Cortex of kidney (tissue), 1 donor: ENCODE measurements at places on chromosomes 16 and 17.

- no peak for DNase-seq
Measured at GRCh38 chr17:42675965-42676423, 800 bp downstream of the PLEKHH3 start.

GRCh38 chr17:8051831-8052230 is 13.0 kb downstream of the ALOX15B start:
- DNase-seq, result no peak

- no peak for DNase-seq
Measured at GRCh38 chr16:77553130-77553529, 118.3 kb upstream of the ADAMTS18 start.

- DNase-seq, result no peak
Measured at GRCh38 chr17:17416007-17416399, 60.8 kb upstream of the MED9 start.

GRCh38 chr17:62179525-62180161 is 114.6 kb upstream of the MED13 start:
- no peak for DNase-seq

GRCh38 chr17:47279062-47279801 is 25.6 kb downstream of the ITGB3 start:
- no peak for DNase-seq

- DNase-seq, result no peak
Measured at GRCh38 chr17:60171753-60172079, 21.9 kb downstream of the CA4 start.
